ENCODE measurements at places on chromosomes 5 and 9.

- no peak for DNase-seq
Measured at GRCh38 chr5:5146530-5147160, 6.5 kb downstream of the ADAMTS16 start.

DNA sequence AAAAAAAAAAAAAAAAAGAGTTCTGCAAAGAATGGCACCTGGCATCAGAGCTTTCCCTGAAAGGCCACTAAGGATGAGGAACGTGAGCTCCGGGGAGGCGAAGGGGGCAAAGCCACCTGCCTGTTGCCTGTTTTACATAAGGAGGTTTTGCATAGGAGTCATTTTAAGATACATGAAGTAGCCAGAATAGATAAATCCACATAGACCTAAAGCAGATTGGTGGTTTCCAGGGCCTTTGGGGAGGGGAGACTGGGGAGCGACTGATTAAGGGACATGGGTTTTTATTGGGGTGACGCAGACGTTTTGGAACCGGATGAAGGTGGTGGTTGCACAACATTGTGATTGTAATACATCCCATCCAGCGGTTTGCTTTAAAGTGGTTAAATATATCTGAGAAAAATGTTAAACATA, 7.1 kb downstream of the NEK6 start:
- no peak for DNase-seq

DNA sequence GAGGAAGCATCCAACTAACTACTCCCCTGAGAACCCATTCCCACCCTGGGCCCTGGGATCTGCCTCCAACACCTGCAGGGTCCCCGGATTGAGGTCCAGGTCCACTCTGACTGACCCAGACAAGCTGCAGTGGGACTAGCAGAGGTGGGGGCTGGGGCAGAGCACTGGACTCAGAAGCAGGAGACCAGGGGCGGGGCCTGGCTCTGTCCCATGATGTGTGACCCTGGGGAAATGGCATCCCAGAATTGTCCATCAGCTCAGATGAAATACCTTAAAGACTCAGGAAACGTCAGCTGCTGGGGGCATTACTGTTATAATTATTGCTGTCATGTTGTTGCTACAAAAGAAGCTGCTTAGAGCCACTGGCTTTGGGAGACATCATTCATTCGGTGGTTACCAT, 202.4 kb downstream of the C9orf50 start:
- no peak for DNase-seq

- DNase-seq, result no peak
Measured at GRCh38 chr5:39780347-39780746, 355.6 kb upstream of the DAB2 start.

GRCh38 chr5:100664140-100664539, 129.0 kb downstream of the FAM174A start:
- no peak for DNase-seq
